Stimulated activated CD4-positive, alpha-beta T cell treated with anti-CD3 and anti-CD28 coated beads, TNF-alpha, amount 100 ng/mL, for 4 hours (primary cell): ENCODE measurements at places on chromosomes 11 and 22.

- DNase-seq: no peak
These were observed 7.8 kb upstream of the EIF3D start for GRCh38 chr22:36536717-36537116.

- DNase-seq: no peak
These were observed 921 bp downstream of the CCDC116 start for GRCh38 chr22:21633481-21633880.

GRCh38 chr11:2929531-2929949, 320 bp upstream of the PHLDA2 start:
- peak; percentile 35 for DNase-seq

GRCh38 chr22:21446128-21446826, 20.9 kb upstream of the TMEM191C start:
- DNase-seq: no peak

DNA sequence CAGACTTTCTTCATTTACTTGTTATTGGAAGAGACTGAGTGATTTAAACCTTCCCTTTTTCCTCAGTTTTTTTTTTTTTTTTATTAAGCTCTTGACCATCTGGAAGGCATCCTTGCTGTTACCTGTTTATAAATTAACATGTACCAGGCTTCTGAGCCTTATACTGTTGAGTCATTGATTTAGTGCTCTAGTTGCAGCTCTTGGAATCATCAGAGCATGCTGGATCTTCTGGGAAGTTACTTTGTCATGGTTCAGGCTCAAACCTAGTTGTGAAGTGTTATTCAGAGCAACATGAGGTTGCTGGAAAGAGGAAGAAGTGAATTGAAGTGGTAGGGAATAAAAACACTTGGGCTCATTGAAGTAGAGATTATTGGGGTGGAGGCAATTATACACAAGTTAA, 6.3 kb downstream of the ZDHHC5 start:
- no peak for DNase-seq

- DNase-seq: no peak
These were observed 1108.1 kb upstream of the CNTN5 start for GRCh38 chr11:97912629-97913028.

DNA sequence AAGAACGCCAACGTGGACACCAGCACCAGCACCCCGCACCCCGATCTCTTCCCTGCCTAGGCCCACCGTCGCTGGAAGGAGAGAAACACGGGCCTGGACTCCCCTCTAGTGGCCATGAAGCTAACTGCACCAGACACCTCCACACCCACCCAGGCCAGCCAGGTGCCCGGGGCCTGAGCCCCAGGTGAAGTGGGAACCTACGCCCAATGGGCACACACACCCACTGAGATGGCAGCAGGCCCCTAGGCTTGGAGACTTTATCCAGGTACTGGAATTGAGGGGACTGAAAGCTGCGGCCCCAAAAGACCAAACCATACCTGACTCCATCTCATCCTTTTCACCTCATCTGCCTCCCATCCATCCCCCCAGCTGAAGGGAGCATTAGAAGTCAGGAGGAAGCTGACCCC, 81.0 kb downstream of the BUD13 start:
- peak; percentile 7 for DNase-seq

DNA sequence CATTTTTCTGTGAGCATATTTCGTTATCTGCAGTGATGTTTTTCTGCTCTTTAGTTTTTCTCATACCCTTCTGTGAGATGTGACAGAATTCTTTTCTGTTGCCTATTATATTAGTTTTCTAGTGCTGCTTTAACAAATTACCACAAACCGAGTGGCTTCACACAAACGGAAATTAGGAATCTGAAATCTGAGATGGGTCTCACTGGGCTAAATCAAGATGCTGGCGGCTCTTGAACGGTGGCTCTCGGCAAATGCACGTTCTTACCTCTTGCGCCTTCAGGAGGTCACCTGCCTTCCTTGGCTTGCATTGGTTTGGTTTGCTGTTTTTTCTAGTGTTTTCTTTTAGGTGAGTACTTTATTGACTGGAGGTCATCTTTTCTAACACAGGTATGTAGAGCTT, 13.0 kb downstream of the ZBED4 start:
- DNase-seq: no peak

GRCh38 chr11:79413268-79413667, 27.6 kb downstream of the TENM4 start:
- no peak for DNase-seq

- no peak for DNase-seq
These were observed 60.2 kb upstream of the VPREB1 start for GRCh38 chr22:22184277-22184807.

GRCh38 chr22:20249797-20250354, 18.2 kb downstream of the RTN4R start:
- DNase-seq: no peak

GRCh38 chr11:63916837-63917691, at the start of gene RCOR2:
Gene RCOR2, minus strand, starts transcription at chr11:63917164. Its CDS starts 708 bp downstream, at chr11:63916456.
- DNase-seq: peak; percentile 47

DNA sequence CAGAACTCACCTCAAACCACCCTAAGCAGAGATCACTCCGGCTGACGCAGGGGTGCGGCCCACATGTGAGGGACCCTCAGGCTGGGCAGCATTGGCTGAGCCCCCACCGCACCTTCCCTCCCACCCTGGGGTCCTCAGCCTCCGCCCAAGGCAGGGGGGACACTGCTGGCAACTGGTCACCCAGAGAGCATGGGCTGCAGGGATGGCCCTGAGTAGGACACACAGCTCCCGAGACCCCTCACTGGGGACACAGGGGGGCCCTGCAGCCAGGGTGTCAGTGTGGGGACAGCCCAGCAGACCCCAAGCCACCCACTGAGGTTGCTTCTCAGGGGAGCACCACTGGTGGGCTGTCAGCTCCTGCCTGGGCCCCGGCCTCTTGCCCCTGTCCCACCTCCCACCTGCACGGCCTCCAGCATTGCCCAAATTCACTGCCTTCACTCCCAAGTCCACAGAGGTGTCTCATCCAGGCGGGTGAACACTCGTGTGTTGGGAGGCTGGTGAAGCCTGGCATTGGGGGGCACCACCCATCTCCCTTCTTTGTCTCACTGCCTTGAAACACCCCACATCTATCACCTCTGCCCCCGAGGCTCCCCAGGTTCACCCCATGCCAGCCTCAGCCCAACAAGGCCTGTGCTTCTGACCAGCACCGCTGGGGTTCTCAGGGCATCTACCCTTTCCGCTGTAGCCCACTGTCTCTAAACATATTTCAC, 4.7 kb downstream of the C11orf21 start:
- no peak for DNase-seq

GRCh38 chr22:27278946-27279345, 522.6 kb downstream of the MN1 start:
- DNase-seq: no peak

DNA sequence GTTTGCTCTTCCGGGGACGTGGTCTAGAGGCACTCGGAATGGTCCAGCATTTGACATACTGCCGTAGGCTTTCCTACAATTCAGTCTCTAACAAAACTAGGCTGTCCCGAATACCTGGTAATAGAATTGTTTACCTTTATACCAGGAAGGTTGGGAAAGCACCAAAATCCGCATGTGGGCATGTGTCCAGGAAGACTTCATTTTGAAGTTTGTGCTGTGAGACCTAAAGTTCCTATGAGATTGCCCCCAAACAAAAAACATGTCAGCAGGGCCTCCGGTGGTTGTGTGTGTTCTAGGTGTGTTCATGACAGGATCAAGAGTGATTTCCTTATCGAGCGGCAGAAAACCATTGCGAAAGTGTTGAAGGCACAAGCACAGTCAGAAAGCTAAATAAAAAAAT, 26.1 kb downstream of the HSPA8 start:
- DNase-seq: no peak

GRCh38 chr22:31876156-31876920, 68.0 kb upstream of the YWHAH start:
- no peak for DNase-seq

- no peak for DNase-seq
These were observed 3.7 kb downstream of the RPS3 start for GRCh38 chr11:75403037-75403436.

DNA sequence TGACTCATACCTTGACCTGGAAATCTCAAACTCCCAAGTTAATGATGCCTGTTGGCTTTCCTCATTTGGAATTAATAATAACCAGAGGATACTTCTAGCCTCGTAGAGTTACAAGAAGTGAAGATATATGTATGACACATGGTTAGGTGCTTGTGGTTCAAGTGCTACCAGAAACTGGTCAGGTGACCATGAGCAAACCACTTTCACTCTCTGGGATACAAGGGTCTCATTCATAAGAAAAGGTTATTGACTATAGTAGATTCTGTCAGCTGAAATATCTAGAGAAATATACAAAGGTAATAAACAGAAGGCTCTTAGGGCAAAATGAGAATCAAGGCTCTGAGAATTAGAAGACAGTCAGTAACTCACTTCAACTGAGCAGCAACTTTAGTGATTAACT, 233.3 kb downstream of the KCNA4 start:
- DNase-seq: no peak

- no peak for DNase-seq
These were observed 71.6 kb downstream of the CCDC34 start for GRCh38 chr11:27291302-27291889.

- DNase-seq: no peak
These were observed 4.0 kb upstream of the MYO7A start for GRCh38 chr11:77124041-77124440.

GRCh38 chr22:50691521-50691920, 18.9 kb downstream of the SHANK3 start:
- no peak for DNase-seq

DNA sequence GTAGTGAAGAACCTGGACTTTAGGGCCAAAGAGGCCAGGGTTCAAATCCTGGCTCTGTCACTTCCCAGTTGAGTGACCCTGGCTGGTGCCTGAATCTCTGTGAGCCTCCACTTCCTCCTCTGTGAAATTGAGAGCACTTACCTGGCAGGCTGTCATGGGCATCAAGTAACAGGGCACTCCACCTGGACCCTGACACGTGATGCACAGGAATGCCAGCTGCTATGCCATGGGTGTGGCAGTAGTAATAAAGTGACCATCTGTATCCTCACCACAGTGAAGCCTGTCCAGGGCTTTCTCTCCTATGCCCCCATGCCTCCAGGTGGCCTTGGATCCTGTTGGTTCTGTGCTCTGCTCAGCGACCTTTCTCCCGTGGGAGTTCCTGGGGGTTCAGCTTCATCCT, 29.8 kb upstream of the PPP6R3 start:
- no peak for DNase-seq

GRCh38 chr22:41745968-41746367, 46.7 kb downstream of the MEI1 start:
- DNase-seq: no peak

GRCh38 chr22:49676783-49677494, 150.7 kb downstream of the BRD1 start:
- DNase-seq: no peak

GRCh38 chr22:40043081-40043480, 48.3 kb downstream of the FAM83F start:
- no peak for DNase-seq

- no peak for DNase-seq
These were observed 2.9 kb downstream of the DIXDC1 start for GRCh38 chr11:111939836-111940604.

GRCh38 chr11:112334381-112334780, 73.7 kb upstream of the PLET1 start:
- no peak for DNase-seq

DNA sequence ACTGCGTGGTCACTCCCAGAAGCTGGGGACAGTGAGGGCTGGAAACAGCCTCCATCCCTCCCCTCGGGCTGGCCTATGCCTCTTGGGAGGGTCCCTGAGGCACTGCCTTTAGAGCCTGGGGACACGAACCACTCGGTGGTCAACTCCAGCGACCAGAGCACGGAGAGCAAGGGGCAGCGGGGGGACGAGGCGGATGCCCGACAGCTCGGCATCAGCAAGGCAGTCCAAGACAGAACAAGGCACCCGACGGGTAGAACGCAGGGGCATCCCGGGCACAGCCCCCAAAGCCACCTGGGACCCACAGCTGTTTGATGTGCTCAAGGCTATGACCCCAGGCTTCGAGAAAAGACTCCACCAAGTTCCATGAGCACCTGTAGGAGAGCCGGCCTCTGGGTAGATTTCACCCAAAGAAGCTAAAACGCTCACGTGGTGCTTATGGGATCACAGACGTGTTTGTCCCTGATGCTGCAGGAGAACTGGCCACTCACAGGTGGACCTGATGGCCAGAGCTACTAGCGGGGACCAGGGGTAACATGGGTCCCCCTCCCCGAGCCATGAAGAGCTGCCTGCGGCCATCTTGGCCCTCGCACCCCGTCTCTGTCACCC, 510 bp upstream of the LSP1 start:
- no peak for DNase-seq

- no peak for DNase-seq
These were observed 57.6 kb downstream of the IGLL5 start for GRCh38 chr22:22945195-22945594.

DNA sequence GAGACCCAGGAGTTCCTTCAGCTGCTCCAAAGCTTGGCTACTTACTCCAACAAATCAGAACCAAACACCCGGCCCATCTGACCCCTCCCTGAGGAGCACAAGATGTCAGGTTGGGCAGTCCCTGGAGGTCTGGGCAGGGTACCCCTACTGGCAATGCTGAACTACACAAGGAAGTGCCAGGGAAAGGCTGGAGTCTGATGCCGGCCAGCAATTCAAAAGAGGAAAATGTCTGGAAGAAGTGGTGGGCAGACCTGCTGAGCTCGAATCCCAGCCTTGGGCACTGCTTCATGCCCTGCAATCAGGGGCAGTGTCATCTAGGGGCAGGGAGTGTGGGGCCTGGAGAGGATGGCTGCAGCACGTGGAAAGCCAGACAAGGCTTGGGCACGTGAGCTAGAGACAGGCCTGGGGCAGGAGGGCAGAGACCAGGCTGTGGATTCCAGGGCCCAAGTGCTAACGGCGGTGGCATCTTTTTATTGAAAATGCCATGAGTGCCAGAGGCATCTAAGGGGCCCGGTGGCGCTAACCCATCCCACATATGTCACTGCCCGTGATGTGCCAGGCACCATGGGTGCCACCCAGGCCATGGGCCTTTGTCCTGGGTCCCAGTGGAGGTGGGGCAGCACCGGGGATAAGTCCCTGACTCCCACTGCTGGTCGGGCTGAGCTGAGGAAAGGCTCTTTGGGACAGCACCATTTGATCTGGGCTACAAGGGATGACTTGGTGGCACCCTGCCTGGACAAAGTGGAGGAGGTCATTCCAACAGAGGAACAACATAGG, 97.9 kb upstream of the PITPNB start:
- DNase-seq: no peak

DNA sequence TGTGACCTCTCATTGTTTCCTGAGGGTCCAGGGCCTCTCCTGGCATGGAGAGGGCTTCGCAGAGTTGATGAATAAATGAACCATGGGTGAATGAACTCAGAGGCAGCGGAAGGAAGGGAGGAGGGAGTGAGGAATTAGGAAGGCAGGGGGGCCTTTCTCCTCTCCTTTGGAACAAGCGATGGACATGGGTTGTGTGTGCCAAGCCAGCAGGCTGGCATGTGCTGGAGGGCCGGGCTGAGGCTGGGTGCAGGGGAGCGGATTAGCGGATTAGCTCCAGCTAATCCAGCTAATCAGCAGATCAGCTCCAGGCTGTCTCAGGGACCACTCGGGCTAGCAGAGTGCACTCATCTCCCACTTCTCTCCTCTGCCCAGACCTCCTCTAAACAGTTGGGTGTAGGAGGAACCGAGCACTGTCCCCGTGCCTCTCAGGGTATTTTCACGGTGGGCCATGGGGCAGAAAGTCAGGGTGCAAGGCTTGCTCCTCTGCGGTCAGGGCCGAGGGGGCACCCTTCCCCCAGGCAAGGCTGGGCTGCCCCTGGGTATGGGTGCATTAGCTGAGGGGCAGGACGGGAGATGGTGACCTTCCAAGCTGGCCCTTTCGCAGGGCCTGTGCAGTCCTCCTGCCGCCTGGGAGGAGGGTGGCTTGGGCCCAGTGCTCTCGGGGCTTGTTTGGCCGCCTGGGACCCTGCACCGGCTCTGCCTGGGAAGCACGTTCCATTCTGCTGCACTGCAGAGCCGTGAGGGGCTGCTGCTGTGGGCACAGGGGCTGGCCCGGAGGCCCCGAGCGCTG, 120.3 kb upstream of the B3GAT1 start:
- no peak for DNase-seq
